OCI-LY7 (cell line): ENCODE measurements at places on chromosomes 6 and 20.

- DNase-seq, result peak; percentile 49
These were observed 7.7 kb upstream of the ZNF334 start for GRCh38 chr20:46520976-46521579.

DNA sequence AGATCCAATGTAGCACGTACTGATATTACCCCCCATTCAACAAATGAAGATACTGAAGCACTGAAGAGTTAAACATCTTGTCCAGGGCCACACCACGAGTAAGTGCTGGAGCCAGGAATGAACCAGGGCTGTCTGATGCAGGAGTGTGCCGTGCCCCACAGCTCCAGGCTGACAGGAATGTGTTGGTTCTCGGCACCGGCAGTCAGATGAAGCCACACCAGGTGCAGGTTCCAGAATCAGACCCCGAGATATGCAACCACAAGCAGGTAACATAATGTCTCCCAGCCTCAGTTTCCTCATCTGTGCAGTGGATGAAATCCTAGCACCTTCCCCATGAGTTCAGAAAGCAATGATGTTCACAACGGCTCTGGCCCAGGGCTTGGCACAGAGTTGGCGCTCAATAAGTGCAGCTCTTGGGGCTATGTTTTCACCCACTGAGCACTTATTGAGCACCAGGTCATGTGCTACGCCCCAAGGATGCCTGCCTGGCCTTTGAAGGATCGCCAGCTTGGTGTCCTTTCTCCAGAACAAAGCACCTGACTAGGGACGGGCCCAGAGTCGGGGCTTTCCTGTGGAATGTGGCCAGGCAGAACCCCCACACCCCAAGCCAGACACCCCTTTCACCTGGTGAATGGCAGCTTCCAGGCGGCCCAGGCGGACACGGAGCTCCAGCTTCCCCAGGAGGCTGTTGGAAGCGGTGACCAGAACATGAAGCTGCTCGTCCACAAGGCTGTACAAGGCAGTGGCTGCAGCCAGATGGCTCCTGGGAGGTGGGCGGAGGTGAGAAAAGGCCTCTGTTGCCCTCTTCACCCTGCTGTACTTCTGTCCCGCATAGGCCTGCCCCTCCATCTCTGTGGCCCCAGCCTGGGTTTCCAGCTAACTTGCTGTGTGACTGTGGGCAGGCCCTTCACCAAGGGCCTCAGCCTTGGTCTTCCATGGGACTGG, 41.3 kb downstream of the KIAA1755 start:
- DNase-seq, result no peak

GRCh38 chr20:19314621-19315020, 102.2 kb downstream of the SLC24A3 start:
- DNase-seq, result no peak

GRCh38 chr20:37839432-37839827, 63.5 kb upstream of the VSTM2L start:
- no peak for DNase-seq

DNA sequence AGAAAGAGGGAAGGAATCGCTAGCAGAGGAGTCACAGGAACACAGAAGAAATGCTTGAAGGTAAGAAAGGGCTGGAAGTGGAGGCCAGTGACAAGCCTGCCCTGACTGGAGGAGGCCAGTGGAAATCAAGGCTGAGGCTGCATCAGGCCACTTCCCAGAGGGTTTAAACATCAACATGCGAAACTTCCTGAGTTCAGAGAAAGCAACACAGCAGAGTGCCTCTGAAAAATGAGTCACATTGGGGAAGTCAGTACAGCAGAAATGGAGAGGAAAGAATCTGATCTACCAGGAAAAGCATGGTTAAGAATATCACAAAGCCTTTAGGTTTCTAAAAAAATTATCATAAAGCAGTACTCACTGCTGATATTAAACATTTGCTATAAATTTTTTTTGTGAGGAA, 23.3 kb downstream of the NAPB start:
- no peak for DNase-seq

GRCh38 chr6:80094017-80094416, 12.5 kb upstream of the BCKDHB start:
- peak; percentile 45 for DNase-seq

GRCh38 chr6:20554326-20554725, 20.1 kb downstream of the CDKAL1 start:
- DNase-seq, result no peak

DNA sequence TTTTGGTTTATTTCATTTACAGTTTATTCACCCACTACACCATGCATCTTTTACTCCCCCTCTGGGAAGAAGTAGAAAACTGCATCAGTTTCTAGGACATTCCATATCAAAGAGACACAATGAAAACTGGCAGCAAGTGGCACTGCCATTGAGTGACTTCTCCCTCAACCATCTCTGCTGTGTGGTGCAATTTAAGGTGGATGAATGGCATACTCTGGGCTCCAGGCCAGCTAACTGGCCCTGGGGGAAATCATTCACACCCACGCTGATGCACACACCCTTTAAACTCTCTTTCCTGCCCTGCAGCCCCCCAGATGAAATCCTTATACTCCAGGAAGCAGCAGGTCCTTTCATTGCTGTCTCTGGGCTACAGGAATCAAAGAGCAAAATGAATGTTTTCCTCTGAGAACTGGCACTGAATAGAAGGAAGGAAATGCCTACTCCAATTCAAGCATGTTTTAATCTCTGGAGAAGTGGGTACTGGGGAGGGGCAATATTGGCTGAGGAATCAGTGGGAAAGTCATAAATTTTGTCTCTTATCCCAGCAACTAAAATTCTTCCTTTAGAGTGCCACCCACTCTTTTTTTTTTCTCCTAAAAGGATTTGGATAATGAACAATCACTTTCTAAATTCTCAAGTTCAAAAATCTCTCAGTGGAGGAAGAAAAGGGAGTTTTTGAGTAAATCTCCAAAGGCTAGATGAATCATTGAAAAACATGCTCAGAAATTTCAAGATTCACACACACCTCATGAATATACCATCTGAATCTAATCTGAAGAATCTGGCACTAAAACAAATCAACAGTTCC, 16.9 kb upstream of the RFPL4B start:
- DNase-seq, result no peak

DNA sequence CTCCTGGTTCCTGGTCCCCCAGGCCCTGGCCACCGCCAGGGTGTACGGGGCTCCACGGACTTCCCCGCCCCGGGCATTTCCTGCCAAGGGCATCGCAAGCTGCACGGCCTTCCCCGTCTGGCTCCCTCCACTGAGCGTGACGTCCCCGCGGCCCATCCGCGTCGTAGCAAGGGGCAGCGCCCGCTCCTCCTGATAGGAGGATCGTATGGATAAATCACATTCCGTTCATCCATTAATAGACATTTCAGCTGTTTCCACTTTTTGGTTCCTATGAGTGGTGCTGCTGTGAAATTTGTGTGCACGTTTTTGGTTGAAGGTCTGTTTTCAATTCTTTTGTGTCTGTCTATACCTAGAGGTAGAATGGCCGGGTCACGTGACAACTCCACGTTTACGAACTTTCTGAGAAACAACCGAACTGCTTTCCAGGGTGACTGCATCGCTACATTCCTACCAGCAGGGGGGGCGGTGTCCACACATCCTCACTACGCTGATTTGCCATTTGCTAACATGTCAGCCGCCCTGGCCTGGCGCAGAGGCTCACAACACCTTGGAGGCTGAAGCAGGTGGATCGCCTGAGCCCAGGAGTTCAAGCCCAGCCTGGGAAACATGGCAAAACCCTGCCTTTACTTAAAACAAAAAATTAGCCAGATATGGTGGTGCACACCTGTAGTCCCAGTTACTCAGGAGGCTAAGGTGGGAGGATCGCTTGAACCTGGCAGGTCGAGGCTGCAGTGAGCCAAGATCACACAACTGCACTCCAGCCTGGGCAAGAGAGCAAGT, 37.7 kb downstream of the KCNQ2 start:
- peak; percentile 64 for DNase-seq

DNA sequence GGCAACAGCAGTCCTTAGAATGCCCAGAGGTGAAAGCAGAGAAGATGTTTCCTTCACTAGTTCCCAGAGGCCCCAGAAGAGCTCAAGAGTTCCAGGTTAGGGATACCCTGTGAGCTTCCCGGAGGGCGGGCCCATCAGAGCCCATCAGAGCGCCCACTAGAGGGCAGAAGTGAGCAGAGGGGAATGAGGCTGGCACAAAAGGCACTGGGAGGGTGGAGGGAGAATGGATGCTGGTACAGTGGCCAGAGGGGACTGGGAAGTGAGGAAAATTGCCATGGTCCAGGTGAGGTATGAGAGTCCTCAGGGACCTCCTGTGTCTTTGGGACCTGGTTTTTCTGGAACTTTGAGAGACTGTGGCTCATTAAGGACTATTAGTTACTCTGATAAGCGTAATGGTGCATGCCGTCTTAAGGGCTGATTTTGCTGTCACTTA, 57.3 kb downstream of the LINC00237 start:
- peak; percentile 42 for DNase-seq

- DNase-seq, result no peak
These were observed 21.2 kb upstream of the ELOVL5 start for GRCh38 chr6:53369876-53370515.

DNA sequence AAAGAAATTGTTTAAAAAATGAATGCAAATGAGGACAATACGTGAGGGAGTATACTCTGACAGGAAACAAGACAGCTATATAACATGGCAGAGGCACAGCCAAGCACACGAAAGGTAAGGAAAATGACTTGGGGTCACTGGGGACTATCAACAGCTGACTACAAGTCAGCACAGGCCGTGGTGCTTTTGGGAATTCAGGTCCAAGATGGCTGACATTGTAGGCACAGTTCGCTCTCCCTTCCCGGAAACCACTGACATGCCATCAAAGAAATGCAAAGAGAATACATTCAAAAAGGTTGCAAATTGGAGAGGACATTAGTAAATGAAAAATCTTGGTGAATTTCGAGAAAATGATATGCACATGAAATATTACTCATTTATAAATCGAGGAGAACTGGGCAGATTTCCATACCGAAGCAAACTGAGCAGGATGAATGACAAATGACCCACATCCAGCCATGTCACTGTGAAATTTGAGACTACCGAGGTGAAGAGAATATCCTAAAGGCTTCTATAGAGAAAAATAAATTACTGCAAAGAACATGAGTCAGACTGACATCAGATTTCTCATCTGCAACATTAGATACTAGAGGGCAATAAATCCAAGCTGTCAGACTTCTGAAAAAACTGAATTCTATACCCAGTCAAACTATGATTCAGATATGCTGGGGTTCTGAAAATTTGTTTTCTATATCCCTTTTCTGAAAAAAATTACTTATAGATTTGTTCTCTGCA, 391.1 kb downstream of the BTBD9 start:
- no peak for DNase-seq

DNA sequence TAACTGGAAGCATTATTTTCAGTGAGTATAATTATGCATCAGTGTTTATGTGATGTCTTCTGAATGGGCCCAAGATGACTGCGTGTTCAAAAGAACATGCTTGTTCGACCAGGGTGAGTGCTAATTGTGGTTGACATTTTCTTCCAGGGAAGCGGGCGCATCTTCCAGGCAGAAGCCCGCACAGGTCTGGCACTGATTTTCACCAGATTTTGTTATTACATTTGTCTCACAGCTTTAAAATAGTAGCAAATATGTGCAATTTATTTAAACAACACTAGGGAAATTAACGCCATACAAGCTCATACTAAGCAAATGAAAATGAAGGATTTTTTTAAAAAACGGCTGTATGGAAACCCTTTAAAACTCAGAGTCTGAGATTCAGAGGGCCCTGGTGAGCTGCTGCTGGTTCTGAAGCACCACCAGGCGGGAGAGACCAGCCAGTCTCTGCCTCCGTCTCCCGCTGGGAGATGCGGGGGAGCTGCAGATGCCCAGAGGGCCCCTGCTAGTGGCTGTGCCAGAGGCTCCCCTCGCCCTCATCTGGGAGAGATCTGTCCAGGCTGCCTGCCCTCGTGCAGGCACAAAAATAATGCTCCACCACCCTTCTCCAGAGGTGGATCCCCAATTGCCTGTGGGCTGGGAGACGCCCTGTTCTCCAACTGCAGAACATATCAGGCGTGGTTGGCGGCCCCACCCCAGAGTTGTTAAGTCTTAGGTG, 297.0 kb downstream of the TAF4 start:
- DNase-seq, result no peak

DNA sequence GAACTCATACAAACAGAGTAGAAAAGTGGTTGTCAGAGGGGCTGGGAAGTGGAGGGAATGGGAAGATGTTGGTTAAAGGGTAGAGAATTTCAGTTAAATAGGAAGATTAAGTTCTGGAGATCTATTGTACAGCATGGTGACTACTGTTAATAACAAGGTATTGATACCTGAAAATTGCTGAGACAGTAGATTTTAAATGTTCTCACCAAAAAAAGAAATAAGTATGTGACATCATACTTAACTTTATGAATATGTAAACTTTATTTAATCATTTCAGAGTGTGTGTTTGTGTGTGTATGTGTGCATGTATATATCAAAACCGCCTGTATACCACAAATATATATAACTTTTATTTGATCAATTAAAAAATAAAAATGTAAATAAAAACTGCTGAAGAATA, 896.4 kb downstream of the TFAP2A start:
- DNase-seq, result no peak

DNA sequence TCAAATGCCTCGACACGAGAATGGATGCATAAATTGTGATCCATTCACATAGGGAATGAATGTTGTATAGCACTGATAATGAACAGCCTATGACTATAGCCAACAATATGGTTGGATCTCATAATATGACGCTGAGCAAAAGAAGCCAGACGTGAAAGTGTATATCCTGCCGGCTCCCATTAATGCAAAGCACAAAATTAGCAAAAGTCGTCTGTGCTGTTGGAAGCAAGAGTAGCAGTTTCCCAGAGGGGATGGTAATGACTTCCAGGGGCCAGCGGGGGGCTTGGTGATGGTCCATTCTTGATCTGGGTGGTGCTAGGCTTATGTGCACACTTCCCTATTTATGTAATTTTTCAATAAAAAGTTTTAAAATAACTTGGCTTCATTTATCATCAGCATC, 1.0 kb upstream of the TAGAP start:
- peak; percentile 48 for DNase-seq

- DNase-seq, result no peak
These were observed 82.8 kb upstream of the ZNF217 start for GRCh38 chr20:53676519-53676822.

- DNase-seq, result no peak
These were observed 46.9 kb downstream of the RAMACL start for GRCh38 chr6:166539543-166539942.

DNA sequence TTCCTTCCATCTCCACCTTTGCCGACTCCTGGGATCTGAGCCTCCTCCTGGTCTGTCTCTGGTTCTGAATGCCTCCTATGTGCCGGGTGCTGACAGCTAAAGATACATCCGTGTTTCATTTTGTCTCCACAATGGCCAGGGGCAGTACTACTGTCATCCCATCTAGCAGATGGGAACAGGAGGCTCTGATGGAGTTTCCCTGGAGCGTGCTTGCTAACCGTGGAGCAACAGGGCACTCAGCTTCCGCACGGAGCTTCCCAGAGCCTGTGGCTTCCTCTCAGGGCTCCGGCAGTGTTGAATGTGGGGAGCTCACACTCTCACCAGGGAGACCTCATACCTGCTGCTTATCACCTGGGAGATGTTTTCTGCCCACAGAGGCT, 11.9 kb upstream of the NPBWR2 start:
- no peak for DNase-seq

GRCh38 chr6:112189494-112189893, 64.9 kb downstream of the LAMA4 start:
- DNase-seq, result no peak
